ENCODE measurements at places on chromosomes 1 and 21.

GRCh38 chr21:33374450-33375096, 28.6 kb upstream of the IFNGR2 start:
- peak; percentile 73 for DNase-seq

GRCh38 chr1:67890857-67891256, 57.6 kb upstream of the GNG12 start:
- DNase-seq: no peak

DNA sequence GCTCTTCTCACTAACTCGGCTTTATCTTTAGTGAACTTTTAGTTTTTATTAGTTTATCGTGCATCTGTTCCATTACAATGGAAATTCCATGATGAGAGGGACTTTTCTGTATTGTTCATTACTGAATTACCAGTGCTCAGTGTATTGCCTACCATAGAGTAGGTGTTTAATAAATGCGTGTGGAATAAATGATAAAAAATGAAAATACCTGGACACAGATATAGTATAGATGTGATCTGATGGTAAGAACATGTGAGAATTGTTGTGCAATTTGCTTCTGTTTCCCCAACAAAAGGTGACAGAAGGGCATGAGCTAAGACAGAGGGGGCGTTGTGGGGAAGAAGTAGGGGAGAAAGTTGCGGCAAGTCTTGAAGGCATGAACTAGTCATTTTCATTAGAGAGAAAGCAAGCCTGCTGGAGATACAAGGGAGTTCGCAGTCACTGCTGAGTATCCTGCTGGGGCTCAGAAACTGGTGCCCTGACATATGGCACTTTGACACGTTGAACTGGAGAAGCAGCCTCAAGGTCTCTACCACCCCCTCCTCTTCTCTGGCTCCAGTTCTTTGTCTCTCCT, 5.6 kb upstream of the COG2 start:
- no peak for DNase-seq

GRCh38 chr1:185157599-185158412, 839 bp downstream of the SWT1 start:
- DNase-seq: no peak

GRCh38 chr1:203325418-203326091, 20.2 kb downstream of the BTG2 start:
- DNase-seq: no peak

DNA sequence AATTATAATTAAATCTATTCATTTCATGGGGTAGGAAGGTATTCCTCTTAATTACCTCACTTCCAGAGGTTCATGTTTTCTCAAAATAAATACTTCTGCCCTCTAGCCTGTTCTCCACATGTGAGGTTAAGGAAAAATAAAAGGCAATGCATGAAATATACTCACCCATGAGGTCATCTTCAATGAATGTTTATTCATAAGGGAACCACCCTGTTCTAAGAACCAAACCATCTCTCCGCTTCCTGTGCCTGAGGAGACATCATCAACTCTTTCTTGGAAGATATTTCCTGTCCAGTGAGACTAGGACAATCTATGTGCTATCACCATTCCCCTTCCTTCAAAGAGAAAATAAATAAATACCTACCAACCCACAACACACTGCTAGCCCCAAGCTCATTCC, 513.7 kb upstream of the PLXNA2 start:
- no peak for DNase-seq

DNA sequence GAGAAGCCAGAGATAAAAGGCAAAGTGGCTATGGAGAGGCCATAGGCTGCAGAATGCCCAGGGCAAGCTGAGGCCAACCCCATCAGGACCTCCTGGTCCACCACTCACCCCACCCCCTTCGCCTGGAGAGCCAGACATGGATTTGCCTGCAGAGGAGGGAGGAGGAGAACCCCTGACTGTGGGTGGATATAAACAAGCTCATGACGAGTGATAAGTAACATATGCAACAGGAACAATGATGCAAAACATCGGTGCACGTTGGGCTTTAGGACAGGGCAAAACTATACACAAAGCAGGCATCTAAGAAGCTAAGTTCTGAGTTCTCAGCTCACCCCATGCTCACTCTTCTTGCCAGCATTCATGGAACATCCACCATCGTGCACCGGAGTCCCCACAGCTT, 150.3 kb downstream of the ETS2 start:
- no peak for DNase-seq

GRCh38 chr1:174892016-174892415, 107.7 kb upstream of the CACYBP start:
- no peak for DNase-seq

DNA sequence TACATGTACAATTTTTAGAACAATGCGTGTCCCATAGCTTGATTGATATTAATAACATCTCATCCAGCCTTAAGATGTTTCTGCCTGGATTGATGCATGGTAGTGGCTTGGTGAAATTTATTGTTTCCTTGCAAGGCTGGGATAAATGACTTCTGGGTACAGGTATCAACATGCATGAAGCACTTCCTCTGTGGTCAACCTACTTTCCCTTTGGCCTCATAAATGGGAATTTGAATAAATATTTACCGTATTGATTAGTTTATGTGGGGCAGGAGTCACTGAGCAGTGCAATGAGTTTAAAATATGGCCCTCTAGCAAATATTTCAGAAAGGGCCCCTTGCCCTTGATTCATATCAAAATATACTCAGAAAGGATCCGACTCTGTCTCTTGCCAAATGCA, 83.9 kb upstream of the KCNE2 start:
- no peak for DNase-seq

GRCh38 chr1:46013581-46013980, 118.8 kb downstream of the PIK3R3 start:
- DNase-seq: no peak

- DNase-seq: no peak
Observed at GRCh38 chr1:42168391-42168670, 3.8 kb upstream of the GUCA2A start.

- no peak for DNase-seq
Observed at GRCh38 chr1:68907491-68907890, 410.6 kb upstream of the DEPDC1 start.

DNA sequence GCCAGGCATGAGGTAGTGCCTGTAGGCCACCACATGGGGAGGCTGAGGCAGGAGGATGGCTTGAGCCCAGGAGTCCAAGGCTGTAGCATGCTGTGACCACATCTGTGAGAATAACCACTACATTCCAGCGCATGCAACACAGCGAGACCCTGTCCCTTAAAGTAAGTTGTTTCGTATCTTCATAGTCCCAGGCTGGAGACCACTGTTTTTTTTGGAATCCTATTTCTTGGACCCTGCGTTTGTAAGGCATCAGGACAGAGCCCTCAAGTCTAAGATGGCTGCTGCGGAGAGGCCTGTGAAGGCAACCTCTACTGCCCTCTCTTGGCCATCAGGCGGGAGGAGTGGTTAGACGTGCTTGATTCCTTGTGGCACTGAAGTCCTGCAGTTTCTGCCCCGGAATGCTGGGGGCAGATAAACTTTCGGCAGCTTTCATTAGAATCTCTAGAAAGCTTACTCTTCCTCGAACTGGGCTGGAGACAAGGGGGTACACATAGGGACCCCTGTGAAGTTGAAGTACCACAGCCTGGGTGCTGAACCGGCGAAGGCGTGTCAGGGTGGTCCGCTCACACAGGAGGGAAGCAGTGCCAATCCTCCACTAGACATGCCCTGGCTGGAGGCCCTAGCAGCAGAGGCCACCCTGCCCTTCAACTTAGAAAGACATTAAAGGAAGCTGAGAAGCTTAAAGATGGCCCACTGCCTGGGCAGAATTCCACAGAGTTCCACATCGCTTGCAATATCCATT, 36.6 kb downstream of the RABIF start:
- DNase-seq: peak; percentile 43

GRCh38 chr1:112172294-112172882, 182.9 kb upstream of the KCND3 start:
- no peak for DNase-seq

DNA sequence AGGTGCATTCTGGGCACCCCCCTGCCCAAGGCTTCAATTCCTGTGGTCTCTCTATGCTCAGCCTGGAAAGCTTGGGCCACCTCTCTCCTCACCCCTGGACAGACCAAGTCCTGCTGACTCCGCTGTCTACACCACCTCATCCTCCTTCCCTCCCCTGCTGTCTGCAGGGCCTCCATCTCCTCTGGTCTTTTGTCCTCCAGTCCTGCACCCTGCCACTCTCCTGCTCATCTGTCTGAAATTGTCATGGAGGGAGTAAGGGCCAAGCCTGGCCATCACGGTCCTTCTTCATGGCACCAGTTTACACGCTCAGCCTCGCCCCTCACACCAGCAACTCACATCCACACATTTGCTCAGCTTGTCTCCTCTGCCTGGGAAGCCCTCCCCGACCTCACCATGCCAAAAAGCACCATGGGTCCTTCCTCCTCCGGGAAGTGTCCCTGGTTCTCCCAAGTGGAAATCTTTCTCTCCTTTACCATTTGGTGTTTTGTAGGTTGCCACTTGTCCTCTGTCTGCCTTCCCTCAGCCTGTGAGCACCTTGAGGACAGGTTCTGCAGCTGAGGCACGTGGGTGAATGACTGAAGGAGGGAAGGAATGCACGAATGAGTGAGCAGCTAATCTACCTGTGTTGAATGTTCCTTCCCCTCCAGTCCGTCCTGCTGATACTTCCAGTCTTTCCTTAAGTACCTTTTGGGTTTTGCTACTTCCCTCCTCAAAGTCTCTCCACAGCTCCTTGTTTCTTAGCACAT, 2.1 kb upstream of the SLC2A1 start:
- DNase-seq: no peak

DNA sequence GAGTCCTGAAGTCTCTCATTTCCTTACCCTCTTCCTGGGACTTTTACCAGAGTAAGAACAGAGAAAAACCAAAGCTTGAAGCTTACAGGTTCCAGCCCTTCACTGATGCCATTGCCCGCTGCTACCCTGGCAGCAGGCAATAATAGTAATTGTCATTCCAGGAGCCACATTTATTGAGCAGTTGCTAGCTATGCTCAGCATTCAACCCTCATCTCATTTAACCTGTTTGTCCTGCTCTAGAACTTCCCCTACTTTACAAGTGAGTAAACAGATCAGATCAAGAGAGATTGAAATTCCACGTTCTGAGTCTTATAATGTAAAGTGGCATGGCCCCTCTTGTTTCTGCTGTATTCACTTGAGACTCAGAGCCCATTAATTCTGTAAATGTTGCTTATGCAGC, 80.4 kb downstream of the ATP1A1 start:
- DNase-seq: no peak

GRCh38 chr1:221025501-221025900, 146.3 kb downstream of the HLX start:
- DNase-seq: no peak

DNA sequence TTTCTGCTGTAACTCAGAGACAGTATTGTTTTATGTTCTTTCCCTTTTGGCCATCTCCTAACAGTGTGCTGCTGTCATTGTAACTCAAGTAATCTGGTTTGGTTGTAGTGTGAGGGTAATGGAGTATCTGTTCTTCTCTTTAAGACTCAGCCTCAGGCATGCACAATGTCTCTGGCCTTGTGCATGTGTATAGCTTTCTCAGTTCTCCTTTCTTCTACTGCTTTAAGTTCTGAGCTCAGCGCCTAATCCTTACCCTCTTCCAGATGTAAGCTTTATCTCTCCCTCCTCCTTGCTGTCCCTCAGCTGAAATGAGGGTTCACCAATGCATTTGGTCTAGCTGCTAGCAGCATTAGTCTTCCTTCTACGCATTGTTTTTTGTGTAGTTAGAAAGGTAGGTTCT, 1420.4 kb upstream of the PRMT6 start:
- DNase-seq: no peak

DNA sequence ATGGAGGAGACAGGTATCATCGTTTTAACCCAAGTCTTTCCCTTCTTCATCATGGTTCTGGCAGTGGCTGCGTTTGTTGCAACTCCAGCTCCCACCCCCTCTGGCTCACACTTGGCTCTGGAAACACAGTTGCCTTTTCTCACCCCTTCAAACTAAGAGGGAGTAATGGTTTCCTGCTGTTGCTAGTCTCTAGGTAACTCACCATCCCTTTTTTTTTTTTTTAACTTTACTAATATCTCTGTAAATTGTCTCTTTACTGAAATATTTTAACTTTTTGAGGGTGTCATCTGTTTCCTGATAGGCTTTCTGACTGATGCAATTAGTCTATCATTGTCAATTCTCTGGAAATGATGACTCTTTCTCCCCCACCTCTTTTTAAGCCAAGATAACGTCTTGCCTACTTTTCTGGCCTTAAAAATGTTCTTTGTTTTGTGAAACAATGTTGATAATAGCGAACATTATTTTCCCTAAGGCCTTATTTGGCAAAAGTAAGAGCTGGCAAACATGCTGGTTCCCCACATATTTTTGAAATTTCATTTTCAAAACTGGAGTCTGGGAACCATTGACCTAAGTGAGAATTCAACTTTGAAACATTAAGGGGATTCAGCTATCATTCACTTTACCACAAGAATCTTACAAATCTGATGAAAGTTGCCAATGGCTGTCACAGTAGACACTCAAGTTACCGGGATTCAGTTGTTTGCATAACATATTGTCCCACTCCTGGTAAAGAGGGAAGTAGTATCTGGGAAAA, 85.3 kb downstream of the LEPR start:
- no peak for DNase-seq

DNA sequence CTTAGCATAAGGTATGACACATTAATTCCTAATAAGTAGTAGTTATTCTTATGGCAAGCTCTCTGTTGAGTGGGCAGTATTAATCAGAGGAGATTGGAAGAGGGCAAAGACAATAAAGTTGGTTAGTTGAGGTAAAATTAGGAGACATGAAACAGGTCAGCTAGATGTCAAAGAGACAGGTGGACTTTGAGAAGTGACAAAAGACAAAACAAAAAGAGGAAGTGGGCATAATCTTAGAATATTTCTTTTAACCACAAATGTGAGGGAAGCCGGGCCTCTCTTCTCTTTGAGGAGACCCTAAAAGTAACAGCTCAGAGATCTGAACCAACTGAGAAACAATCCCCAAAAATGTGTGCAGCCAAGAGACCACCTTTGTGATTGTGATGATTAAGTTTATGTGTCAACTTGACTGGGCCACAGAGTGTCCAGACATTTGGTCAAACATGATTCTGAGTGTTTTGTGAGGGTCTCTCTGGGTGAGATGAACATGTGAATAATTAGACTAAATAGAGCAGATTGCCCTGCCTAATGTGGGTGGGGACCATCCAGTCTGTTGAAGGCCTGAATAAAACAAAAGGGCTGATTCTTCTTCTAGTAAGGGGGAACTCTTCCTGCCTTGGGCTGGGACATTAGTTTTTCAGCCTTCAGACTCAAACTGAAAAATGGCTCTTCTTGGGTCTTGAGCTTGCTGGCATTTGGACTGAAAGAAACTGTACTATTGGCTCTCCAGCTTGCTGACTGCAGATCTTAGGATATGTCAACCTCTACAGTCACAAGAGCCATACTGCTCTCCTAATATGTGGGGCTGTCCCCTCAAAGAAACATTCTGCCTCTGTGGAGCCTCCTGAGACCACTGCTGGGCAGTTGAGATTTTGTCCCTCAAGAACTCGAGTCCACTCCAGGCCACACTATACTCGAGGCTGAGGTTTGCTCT, 40.0 kb downstream of the FCRL5 start:
- no peak for DNase-seq

All from CD4-positive, alpha-beta T cell treated with Interleukin-21 for 1 hour (primary cell).